ENCODE measurements at places on chromosomes 13 and 19.

DNA sequence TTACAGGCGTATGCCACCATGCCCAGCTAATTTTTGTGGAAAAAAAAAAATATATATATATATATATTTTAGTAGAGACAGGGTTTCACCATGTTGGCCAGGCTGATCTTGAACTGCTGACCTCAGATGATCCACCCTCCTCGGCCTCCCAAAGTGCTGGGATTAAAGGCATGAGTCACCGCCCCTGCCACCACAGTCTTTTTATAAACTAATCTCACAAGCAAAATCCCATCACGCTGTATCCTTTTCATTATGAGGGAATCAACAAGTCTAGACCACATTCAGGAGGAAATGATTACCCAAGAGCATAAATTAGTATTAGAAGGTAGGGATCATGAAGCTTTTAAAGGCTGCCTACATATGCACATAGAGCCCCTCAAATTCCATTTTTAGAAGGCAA, 210.6 kb upstream of the NBEA start:
- no peak for DNase-seq

- no peak for DNase-seq
Observed at GRCh38 chr19:48661711-48662090, 11.1 kb downstream of the NTN5 start.

DNA sequence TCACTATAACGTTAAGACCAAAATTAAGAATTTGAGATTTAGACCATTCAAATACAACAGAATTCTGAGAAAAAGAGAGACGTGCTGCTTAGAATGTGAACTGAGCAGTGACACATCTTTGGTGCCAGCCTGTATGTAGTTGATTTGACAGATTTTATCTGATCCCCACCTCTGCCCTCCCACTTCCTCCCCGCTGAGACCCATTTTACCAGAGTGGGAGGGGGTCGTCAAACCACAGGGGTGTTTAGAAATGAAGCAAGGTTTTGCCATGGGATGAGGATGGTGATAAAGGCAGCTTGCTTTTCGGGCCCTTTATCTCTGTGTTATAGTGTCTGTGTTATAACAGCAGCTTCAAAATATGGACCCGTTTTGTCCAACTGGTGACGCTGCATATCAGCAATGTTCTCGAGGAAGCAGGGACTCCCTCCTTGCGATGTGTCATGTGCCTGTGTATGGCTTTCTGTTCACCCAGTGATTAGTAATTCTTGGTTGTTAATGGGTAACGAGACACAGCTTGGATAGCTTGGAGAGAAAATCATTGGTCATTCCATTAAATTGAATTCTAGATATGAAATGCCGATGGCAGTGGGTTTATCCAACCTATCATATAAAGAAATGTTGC, 125.0 kb downstream of the HS6ST3 start:
- no peak for DNase-seq

DNA sequence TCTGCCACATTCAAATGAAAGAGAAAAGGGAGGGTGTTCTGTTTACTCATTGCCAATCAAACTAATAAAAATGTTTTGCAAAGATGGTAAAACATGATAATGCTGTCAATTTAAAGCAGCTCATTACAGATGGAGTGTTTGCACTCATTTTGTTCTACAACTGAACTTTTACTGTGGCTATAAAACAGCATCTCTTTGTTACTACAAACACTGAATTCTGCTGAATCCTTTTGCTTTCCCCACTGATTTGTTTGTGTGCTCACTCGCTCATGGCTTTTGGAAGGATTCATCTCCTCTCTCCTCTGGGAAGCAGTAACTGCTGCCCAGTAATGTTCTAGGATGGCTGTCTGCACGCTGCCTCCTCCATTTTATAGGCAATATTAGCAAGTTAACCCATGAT, 434.5 kb downstream of the PCDH9 start:
- no peak for DNase-seq

- no peak for DNase-seq
Observed at GRCh38 chr19:11570039-11570462, 7.4 kb downstream of the ACP5 start.

- DNase-seq = no peak
Observed at GRCh38 chr19:38293281-38293680, 10.8 kb upstream of the C19orf33 start.

- no peak for DNase-seq
Observed at GRCh38 chr19:11435833-11436313, 438 bp downstream of the PRKCSH start.

DNA sequence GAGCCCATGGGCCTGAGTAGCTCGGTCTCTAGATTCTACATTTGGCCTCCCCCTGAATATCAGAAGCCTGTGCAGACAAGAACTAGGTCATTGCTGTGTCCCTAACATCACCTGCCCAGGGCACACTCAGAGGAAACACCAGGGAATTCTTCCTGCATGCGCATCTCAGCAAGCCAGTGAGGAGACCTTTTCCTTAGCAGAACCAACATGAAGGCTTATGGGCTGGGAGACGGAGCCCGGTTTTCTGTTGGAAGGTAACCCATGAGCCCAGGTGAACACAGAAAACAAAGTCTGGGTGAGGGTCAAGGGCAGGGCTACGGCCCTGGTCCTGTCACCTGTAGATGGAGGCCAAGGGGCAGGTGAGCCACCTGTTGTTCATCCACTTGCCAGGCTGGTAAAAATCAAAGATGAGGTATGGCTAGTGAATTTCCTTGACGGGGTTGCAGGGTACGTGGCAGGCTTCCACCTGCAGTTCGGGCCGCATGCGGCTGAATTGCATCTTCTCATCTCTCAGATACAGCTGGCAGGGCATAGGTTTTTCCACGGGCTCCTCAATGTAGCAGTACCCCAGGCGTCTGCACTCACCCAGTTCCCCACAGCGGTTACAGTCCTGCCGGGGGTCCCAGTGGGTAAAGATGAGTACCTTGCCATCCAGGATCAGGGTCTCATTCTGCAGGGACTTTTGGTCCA, 3.6 kb upstream of the FAM187B start:
- DNase-seq = no peak

GRCh38 chr19:2015608-2015950, at the start of gene BTBD2:
TSS of gene BTBD2 (minus strand) at chr19:2015714. CDS start at chr19:2015703, 11 bp downstream.
- DNase-seq = no peak

GRCh38 chr19:57786906-57787305, 17.4 kb downstream of the ZNF586 start:
- DNase-seq = no peak

GRCh38 chr19:17526922-17527321, 15.5 kb downstream of the PGLS start:
- no peak for DNase-seq

DNA sequence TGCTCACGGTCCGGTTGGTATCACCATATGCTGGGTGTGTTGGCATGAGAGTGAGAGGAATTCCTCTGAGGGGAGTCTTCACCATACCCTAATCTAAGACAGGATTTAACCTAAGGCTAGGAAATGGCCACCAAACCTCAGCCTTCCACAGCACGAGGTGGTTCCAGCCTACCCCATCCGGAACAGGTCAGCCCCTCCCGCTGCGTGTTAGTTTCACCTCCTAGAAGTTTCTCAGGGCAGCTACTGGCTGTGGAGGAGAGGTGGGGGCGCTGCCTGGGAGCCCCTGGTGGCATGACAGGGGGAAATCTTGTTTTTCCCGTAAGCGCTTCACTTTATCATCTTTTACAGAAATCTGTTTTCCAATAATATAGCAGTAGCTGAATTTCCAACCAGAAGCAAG, 55.1 kb downstream of the RGCC start:
- DNase-seq = no peak

GRCh38 chr13:98386637-98387036, 190.3 kb downstream of the STK24 start:
- no peak for DNase-seq

- no peak for DNase-seq
Observed at GRCh38 chr19:28710278-28710677, 502.7 kb downstream of the UQCRFS1 start.

GRCh38 chr19:4732680-4733114, 9.1 kb upstream of the DPP9 start:
- DNase-seq = peak; percentile 27

DNA sequence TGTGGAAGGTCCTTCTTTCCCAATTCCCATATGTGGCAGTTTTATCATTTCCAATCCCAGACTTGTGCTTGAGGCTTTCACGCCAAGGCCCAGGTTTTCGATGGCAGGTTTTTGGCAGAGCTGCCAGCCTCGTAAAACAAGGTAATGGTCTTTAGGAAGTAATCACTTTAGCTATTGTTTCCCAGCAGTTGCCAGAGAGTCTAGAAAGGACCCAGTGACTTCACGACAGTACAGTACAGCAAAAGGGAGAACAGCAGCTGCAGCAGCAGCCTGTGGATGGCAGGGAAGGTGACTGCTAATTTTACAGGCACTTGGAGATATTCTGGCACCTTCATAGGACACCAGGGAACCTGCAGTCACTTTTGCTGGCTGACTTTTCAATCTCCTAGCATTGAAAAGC, 291.6 kb upstream of the MAB21L1 start:
- DNase-seq = no peak

DNA sequence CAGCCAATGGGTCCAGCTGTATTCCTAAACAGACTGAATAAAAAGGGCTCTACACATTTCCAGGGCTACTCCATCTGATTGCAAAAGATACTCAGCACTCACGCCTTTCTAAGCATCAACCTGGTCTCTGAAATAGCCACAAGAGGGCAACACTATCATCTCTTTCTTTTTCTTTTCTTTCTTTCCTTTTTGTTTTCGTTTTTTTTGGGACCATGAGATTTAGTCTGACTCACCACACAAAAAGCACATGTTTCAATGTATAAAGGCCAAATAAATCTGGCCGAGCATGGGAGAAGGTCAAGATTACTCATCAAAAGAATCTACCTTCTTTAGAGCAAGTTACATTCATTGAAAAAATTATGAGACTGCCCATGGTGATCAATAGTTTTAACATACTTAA, 805.6 kb upstream of the ARGLU1 start:
- no peak for DNase-seq

GRCh38 chr13:112952759-112953551, 16.1 kb upstream of the MCF2L start:
- DNase-seq = no peak

- no peak for DNase-seq
Observed at GRCh38 chr13:98495627-98496478, 81.1 kb downstream of the STK24 start.

- no peak for DNase-seq
Observed at GRCh38 chr13:48078251-48078656, 16.6 kb downstream of the MED4 start.

DNA sequence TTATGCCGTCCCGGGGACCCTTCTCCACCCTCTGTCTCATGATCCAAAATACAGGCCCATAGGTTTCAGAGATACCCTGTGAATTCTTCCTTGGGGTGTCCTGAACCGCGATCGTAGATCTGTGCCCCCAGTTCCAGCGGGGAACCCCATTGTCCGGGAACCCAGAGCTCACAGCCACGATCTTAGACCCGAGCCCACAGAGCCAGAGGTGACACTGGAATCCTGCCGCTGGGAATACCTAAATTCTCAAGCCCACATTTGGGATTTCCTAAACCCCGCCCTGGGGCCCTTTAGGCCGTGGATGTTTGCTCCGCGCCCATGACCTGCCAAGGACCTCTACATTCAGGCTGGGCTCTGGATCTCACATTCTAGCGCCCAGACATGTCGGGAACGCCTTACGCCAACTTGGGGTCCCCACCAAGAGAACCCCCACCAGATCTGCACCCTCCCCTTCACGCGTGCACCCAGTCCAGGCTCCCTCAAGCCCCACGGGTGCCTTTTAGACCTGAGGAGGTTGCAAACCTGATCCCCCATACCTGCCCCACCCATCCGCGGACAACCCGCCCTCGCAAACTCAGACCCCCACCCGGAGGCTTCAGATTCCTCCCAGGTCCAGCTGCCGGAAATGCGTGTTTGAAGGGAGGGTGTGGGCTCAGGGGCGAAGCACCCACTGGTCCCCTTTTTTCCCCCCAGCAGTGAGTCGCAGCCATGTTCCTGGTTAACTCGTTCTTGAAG, 605 bp downstream of the CAPNS1 start:
- DNase-seq = no peak

DNA sequence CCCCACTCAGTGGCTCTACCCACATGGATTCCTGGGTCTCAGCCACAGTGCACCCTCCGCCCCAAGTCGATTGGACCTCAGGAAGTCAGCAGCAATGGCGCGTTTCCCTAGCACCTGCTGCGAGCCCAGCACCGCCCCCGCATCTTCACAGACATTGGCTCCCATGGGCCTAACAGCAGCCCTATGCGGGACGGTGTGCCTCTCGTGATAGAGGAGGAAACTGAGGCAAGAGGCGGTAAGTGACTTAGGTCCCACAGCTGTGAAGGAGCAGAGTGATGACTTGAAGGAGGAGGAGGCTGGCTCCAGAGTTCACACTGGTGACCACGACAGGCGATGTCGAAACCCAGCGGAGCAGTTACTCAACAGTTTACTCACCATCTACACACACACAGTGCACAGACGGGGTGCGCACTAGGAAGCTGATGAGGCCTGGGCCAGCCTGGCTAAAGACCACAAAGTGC, 104.5 kb upstream of the SOX1 start:
- no peak for DNase-seq

GRCh38 chr19:48966541-48967345, 1.6 kb downstream of the FTL start:
- DNase-seq = no peak

DNA sequence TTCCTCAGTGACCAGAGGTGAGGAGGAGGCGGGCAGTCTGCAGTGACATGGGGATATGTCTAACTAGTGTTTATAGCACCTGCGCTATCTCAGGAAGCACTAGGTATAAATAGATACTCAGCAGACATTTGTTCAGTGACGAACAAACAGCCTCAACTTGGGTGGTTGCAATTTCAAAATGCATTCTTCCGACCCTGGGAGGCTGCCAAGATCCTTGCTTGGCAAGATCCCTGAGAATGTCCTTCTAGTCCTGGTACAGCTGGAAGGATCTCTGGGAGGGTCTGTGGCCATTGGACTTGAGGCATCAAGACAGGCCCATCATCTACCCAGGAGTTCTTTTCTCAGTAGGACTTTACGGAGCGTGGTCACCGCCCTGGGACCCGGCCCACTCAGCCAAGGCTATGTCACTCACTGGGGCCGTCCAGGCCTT, 299.5 kb downstream of the ZNF536 start:
- no peak for DNase-seq

GRCh38 chr13:36261976-36262375, 35.6 kb downstream of the CCDC169 start:
- no peak for DNase-seq

DNA sequence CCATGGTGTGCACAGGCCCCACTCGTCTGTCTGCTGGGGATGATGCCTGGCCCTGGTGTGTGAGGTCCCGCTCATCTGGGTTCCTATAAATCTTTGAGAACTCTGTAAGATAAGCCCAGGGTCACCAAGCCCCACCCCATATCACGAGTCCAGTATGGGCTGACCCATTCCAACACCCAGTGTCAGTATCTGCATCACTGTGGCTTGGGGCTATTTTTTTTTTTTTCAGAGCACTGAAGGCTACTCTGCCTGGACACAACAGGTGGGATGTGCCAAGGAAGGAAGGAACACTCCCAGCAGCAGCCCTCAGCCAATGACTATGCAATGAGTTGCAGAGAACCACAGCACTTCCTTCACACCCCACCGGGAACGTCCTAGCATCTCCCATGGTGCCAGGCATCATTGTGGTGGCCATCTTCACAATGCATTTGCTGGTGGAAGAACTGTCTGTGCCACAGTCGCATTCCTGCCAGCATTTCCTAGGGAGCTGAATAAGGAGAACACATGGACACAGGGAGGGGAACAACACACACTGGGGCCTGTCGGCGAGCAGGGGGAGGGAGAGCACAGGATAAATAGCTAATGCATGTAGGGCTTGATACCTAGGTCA, 83.1 kb upstream of the TSHZ3 start:
- DNase-seq = no peak

- no peak for DNase-seq
Observed at GRCh38 chr13:47555235-47555634, 445.8 kb downstream of the SUCLA2 start.
